ENCODE measurements at places on chromosomes 2 and 18.

- no peak for DNase-seq
Measured at GRCh38 chr18:69995774-69996173, 48.1 kb upstream of the CD226 start.

GRCh38 chr2:237539681-237540080 is 26.7 kb upstream of the PRLH start:
- DNase-seq: no peak

GRCh38 chr2:209578394-209579001 is 154.7 kb downstream of the MAP2 start:
- DNase-seq: no peak

DNA sequence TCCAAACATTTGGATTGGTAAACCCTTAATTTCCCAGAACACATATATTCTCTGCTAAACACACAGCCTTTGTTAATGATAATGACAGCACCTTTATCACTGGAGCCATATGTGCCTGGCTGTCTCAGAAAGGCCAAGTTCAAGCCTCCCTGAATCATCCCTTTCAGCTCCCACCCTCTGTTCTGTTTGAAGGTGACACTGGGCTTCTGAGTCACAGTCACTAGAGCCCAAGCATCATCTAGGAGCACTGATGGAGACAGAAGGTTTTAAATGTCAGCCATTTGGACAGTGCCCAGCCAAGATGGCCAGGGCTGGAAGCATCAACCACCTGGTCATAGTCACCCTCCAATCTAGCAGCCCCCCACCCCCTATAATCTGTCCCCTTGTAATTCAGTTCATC is 80.6 kb downstream of the NRP2 start:
- no peak for DNase-seq

DNA sequence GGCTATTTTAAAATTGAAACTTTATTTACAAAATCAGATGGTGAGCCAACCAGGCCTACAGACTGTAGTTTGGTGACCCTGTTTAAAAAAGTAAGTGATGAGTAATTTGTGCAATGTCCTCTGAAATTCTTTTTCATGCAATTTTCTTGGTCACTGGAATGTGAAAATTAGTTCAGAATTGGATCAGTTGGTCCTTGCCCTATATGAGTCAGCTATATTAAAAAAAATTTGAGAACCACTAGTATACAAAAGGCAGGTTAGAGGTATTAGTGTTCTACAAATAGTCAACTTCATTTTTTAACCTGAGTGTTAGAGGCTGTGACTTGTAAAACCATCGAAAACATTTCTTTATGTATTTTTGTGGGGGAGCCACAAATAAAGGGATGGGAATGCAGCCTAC is 91.1 kb upstream of the NXPH2 start:
- no peak for DNase-seq

DNA sequence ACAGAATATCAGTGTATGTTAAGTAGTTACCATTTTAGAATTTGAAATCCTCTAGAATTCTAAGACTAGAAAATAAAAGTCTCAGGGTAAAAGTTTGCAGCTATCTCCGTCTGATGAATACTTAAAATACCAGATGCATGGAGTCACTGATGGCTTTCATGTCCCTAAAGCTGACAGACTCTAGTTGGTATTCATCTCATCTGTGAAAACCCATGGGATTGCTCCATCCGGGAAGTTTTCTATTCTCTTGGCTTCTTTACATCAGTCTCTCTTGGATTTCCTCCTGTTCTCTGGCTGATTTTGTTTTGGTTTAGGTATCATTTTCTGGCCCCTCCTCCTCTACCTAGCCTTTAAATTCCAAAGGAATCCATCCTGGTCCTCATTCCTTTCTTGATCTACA is 465.6 kb upstream of the POU3F3 start:
- no peak for DNase-seq

DNA sequence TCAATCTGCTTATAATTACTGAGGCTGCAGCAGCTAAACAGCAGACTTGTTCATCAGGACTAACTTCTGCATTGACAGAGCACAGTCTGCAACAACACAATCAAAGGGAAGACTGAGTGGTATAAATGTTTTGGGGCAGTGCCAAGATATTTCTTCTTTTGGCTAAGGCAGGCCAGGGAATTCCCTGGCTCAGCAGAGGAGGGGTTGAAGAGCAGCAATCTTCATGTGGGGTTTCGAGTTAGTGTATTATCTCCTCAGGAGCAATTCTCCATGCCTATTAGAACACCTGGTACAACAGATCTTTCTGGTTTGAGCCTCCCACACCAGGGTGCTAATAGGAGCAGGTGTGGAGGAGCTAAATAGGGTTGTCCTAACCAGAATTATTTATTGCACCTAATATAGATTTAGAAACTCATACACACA is 103.0 kb upstream of the STK17B start:
- DNase-seq: no peak

GRCh38 chr2:105187531-105187930 is 54.0 kb upstream of the GPR45 start:
- no peak for DNase-seq

Data from memory B cell (primary cell).